ENCODE measurements at places on chromosomes 7 and 10. TPM values are rescaled to one million over a fixed set of nuclear protein-coding genes. Genes with fewer than 3 reads are reported as not detected.

DNA sequence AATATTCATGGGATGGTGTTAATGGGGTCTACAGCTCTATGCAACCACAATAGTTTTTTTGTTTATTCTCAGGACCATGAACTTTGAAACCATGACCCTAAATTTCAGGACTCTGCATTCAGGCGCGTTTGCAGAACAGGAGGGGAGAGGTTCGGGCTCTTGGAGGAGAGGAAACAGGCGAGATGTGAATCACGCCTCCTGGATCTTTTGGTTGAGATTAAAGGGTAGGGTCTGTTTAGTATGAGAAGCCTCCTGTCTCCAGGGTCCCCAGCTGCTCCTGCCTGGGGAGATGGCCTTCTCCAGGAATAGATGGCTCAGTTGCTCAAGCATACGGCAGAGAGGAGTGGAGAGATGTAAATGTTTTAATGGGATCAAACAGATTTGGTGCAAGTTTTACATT is 18.2 kb downstream of the TLL2 start:
- DNase-seq: no peak

DNA sequence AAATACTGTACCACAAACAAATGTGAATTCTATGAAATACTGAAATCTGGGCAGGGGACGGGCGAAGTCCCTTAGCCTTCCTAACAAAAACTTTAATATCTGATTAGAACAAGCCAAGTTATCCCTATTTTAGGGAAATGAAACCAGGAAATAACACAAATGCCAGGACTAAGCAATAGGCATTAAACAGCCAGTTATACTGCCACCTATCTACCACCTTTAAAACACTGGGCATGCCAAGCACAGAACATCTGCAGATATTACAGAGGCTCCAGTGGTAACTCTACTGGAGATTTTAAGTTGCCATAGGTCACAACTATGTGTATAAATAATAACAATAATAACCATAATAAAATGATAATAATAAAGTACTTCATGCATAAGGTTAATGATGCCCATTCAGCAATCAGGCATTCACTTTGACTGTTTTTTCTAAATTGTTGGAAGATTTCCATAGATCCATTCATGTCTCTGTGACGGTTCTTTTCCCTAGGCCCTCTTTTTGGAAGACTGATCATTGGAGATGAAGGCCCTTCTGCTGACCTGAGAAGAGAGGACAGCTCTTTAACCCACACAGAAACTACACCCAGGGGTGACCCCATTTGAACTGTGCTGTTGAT is 195.7 kb downstream of the CACNA2D1 start:
- no peak for DNase-seq

DNA sequence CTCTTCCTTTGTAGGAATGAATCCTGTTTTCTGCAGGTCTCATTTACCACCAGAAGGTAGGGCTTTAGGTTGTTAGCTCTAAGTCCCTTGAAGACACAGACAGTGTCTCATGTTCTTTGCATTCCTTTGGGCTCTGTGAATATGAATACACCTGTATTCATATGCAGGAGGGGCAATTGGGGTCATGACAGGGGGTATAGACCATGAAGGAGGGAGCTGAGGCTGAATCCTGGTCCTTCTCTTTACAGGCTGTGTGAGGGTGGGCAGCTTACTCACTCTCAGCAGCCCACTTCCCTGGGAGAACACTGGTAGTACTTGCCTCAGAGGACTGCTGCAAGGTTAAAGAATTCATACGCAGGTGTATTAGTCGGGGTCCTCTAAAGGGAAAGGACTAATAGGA is 267.2 kb upstream of the MGMT start:
- no peak for DNase-seq

- DNase-seq: no peak
These were observed 215.4 kb downstream of the TWIST1 start for GRCh38 chr7:18901982-18902421.

DNA sequence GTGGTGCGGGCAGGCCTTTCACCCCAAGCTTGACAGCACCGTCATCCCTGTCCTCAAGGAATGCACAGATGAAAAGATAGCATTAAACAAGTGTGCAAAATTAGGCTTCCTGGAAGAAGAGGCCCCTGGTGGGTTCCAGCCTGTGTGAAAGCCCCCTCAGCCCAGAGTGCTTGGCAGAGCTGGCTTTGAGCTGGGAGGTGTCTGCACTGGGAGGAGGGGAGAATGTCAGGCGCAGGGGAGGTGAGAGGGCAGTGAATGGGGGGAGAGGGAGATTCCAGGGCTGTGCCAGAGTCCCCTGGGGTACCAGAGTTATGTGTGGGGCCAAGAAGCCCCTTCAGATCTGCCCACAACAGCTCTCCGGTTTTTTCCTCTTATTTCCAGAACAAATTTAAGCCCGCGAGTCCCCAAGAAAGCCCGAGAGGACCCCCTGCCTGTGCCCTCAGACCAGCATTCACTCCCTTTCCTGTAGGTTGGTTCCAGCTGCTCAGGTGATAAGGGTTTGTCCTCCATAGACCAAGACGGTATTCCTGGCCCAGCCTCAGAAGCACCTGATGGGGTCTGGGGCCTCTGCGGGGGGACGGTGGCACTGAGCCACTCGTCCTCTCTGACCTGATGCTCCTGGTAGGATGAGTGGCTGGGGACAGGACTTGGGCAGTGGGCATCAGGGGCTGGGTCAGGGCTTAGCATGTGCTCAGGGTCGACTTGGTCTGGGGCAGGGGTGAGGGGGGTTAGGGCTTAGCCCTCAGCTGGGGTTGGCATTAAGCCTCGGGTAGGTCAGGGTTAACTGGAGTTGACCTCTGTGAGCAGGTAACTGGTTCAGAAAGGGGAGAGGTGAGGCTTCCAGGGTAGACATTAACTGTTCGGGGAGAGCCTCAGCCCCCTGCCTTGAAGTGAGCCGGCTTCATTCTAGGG is 43.4 kb downstream of the ADCYAP1R1 start:
- DNase-seq: no peak

- no peak for DNase-seq
These were observed 101.9 kb upstream of the ARHGAP21 start for GRCh38 chr10:24825551-24825950.

- no peak for DNase-seq
These were observed 16.0 kb downstream of the RASGEF1A start for GRCh38 chr10:43250615-43251418.

- no peak for DNase-seq
These were observed 614.0 kb upstream of the AUTS2 start for GRCh38 chr7:68984306-68984705.

- DNase-seq: peak; percentile 41
These were observed 85.3 kb upstream of the ANKRD1 start for GRCh38 chr10:91006001-91006751.

DNA sequence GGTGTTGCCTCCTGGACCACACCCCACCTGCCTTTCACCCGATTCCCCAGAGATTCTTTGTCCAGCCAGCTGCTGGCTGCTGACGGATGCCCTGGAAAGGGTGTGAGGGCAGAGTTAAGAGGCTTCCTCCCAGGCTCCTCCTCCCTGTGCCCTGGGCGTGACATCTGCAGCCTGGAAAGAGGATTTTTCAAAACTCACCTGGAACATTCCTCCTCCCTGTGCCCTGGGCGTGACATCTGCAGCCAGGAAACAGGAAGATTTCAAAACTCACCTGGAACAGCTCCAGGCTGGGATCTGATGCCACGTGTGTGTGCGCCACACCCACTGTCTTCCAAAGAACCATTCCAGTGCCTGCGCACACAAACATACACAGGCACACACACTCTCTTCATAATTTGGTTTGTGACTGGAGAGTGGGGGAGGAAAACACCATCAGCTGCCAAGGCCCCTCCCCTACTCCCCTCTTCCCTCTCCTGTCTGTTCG is 5.2 kb downstream of the MARVELD1 start:
- no peak for DNase-seq

DNA sequence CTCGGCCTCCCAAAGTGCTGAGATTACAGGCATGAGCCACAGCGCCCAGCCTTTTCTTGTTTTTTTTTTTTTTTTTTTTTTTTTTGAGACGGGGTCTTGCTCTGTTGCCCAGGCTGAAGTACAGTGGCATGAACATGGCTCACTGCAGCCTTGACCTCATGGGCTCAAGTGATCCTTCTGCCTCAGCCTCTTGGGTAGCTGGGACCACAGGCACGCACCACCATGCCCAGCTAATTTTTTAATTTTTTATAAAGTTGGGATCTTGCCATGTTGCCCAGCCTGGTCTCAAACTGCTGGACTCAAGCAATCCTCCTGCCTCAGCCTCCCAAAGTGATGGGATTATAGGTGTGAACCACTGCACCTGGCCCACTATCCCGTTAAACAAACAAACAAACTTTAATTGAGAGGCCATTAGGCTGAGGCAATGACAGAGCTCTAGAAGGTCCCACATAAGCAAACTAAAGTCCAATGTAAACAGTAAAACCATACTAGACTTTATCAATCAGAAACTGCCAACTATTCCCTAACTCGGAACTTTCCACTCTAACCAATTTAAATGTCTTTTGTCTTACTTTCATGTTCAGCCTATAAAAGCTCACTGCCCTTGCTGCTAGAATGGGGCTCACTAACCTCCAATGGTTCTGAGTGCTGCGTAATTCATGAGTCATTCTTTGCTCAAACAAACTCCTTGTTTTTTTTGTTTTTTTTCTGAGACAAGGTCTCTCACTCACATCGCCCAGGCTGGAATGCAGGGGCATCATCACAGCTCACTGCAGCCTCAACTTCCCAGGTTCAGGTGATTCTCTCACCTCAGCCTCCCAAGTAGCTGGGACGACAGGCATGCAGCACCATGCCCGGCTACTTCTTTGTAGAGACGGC is 1.9 kb downstream of the DHX32 start:
- DNase-seq: peak; percentile 89

DNA sequence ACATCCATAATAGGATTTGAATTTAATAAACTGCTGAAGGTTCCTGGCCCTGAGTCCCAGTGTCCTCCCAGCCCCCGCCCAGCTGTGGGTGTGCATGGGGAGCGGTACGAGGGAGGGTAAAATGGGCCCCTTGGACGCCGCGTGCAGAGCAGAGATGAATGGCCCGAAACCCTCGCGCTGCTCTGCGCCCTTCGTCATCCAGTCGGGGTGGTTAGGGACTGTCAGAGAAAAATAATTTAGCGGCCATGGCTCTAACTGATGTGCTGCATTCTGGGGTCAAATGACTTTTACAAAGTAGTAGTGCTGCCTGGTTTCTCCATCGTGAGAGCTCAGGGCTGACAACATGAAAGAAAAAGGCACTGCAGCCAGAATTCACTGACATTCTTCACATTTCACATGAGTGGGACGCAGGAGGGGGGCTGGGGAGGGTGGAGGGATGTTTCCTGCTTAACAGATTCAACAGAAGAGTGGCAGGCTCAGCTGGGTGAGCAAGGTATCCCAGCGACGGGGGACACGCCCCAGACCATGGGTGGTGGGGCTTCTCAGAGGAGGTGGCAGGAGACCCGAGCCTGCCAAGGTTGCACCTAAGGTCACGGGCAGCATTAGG is 304.5 kb downstream of the WDR37 start:
- DNase-seq: no peak

- DNase-seq: no peak
These were observed 269.7 kb upstream of the NFE2L3 start for GRCh38 chr7:25882151-25882773.

Gene HHEX
- total RNA-seq: 10.1 TPM

Gene PTF1A
- total RNA-seq: not detected

Gene LDB3
- 0.15 TPM for total RNA-seq

Gene EBLN1
- not detected for total RNA-seq

Gene TRIM73
- 4.1 TPM for total RNA-seq

Gene BAIAP2L1
- total RNA-seq: 120 TPM

Gene VSTM4
- 0.13 TPM for total RNA-seq

Gene LRRC18
- not detected for total RNA-seq

Gene CDC14C
- not detected for total RNA-seq

Gene CREB5
- 3.1 TPM for total RNA-seq

All from Panc1 (cell line).